BJ (cell line): ENCODE measurements at places on chromosomes 5 and 9.

DNA sequence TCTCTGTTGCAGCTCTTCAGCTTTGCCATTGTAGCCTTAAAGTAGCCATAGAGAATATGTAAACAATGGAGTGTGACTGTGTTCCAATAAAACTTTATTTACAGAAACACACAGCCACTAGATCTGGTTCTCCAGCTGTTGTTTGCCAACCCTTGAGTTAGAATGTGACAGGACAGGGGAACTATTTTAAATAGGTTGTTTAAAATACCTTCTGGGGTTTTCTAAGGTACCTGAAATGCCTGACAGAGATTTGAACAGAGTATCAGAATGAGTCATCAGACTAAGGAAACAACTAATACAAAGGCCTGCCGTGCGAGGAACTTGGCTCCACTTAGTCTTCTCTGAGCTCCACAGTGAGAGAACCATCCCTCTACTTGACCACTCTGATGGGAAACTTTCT, 85.4 kb downstream of the HSD17B4 start:
- DNase-seq: no peak

GRCh38 chr5:118303296-118303695, 685.1 kb downstream of the DTWD2 start:
- DNase-seq: no peak

DNA sequence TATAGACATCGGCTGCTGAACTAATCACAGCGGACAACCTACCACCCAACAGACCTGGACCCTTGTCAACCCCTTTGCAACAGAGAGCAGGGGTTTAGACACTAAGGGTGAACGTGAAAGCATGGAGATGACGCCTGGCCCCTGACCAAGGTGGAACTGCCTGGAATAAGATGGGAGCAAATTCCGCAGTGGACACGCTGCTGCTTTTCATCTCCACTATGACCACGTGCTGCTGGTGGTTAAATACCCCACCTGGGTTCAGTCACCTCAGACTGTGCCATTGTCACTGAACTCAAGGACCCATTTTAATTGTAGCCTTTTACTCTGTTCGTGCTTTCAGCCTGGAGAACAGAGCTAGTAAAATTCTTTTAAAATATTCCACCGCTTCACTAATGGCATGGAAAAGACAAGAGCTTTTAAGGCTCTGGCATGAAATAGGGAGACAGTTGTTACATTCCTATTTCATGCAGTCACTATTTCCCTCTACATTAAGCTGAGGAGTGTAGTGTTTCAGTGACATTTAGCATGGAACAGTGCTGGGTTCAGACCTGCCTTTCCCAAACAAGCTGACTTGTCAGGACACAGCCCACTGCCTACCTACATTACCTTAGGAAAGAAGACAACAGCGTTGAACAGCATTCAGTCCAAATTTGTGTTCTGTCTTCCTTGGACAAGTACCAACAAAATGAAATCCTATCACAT, 96.8 kb downstream of the ANKRD18B start:
- peak; percentile 74 for DNase-seq

DNA sequence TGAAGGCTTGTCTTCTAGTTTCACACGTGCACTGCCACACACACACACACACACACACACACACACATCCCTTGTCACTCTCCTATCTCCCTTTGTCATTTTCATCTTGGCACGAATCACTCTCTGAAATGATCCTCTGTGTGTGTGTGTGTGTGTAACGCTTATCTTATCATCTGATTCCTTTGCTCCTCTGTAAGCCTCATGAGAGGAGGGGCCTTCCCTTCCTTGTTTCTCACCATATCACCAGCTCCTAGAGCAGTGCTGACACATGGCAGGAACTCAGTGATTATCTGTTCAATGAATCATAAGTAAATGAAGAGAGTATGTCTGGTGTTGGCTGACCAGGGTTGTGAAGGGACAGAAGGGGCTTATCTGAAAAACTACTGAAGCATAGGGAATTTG, 53.3 kb downstream of the PDE4D start:
- DNase-seq: no peak

GRCh38 chr9:71112866-71113265, 8.6 kb downstream of the TRPM3 start:
- DNase-seq: no peak
